Fibroblast of mammary gland (primary cell): ENCODE measurements at places on chromosomes 4 and X.

DNA sequence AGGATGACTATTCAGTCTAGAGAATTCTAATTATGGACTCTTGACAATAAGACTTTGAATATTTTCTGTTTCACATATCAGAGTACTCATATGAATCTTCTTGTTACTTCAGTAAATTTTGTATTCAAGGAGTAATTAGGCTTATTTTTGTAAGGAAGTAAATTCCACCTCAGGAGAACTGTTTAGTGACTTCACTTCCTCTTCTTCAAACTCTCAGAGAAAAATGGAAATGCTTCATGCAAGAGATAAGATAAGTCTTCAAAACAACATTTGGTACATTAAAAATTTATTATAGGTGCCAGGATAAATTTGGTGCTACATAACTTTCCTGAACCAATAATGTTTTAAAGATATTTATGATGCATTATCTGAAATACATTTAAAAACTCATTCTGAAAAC lies 1421.9 kb downstream of the PCDH7 start:
- no peak for DNase-seq

GRCh38 chr4:120658772-120659171 lies 263.8 kb downstream of the PRDM5 start:
- DNase-seq, result no peak

GRCh38 chrX:69066021-69066757 lies 99.1 kb downstream of the PJA1 start:
- no peak for DNase-seq

DNA sequence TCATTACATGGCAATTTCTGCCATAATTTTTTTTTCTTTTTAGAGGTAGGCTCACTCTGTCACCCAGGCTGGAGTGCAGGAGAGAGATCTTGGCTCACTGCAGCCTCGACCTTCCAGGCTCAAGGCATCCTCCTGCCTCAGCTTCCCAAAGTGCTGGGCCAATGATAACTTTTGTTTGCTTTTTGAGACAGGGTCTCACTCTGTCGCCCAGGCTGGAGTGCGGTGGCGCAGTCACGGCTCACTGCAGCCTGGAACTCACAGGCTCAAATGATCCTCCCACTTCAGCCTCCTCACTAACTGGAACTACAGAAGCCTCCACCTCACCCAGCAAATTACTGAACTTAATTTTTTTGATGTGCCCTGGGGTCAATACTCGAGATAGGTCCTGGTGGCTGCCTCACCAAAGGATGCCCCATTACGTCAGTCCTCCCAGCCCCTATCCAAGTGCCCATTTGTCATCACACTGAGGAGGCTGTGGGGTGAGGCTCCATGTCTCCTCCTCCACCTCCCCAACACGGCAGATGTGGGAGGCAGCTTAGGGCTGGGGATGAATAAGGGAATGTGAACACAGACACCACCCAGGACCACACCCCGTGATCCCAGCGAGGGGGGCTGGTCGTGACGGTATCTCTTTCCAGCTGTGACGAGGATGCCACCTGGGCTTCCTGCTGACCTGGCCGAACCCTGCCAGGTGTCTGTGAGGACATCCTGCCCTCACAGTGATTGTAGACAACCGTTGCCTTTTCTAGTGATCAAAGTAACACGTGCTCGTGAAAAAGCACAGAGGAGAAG lies 12.4 kb upstream of the NKX1-1 start:
- DNase-seq, result no peak

DNA sequence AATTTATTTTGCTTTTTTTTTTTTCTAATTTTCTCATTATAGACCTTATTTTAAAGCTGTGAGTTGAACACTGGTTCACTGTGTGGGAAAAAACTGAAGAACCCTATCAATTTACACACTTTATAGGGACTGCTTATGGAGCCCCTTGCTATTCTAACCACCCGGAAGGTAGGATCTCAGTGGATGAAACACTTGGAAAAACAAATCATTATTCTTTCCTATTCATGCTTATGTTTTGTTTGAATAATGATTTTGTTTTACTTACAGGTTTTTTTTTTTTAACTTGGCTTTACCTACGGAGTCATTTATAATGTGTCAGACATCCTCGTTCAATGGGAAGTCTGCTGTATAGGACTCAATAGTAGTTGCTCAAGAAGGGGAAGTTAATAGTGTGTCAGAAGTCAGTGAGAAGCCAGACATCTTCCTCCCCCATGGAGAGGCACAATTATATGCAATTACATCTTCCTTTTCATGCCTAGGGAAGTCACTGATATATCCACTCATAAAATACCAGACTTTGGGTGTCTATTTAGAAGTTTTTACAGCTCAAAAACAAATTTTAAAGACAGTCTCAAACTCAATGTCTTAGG lies 113.2 kb downstream of the ARSF start:
- no peak for DNase-seq

DNA sequence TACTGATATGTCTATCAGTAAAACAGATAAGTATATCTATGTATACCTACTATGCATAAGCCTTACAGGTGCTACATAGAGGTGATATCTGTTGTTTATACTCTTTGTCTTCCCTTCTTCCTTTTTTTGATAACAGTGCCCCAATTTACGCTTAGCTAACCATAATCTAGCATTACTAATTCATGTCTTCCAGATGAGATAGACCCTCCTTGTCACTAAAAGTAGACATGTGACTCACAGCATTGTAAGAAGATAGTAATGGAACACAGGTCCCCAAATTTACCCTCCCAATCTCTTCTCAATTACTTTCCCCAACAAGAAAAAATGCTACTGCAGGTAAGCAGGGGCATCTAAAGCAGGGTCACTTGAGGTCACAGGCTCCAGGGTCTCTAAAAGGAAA lies 7.9 kb upstream of the NFKB1 start:
- no peak for DNase-seq

GRCh38 chr4:108536577-108536976 lies 83.8 kb upstream of the RPL34 start:
- DNase-seq, result no peak

DNA sequence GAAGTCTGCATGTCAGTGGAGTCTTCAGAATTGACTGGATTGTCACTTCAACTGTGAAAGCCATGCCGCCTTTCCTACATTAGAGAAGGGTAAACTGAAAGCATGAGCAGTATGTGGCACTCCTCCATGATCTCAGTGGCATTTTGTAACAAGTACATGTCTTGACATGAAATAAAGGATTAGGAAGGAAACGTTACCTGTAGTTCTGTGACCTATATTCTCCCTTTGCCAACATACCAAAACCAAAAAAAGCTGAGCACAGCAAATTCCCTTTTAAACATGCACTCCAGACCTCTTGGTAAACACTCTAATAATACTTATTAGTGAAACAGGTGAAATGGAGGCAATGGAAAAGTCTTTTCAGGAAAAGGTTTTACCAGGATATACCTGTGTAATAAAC lies 344.2 kb downstream of the GRIA2 start:
- DNase-seq, result no peak

- DNase-seq, result peak; percentile 83
These were observed 28.6 kb downstream of the SCLT1 start for GRCh38 chr4:129064717-129065116.

DNA sequence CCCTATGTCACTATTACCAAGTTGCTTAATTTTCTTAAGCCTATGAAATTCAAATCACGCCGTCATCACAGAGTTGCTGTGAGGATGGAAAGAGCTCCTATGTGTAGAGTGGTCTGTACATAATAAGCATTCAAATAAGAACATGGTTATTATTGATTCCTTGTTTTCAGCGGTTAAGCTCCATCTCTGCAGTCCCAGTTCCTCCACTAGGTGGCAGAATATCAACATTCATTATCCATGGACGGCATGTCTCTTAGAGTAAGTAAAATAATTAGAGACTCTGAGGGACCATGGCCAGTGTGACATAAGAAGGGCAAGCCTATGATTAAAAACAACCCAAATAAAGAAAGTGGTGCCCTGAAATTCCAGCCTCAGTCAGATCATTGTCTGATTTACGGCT lies 132.5 kb upstream of the NHS start:
- peak; percentile 61 for DNase-seq

- no peak for DNase-seq
These were observed 77.7 kb upstream of the PCDH19 start for GRCh38 chrX:100487795-100488194.

- no peak for DNase-seq
These were observed 32.2 kb upstream of the EIF1AX start for GRCh38 chrX:20173856-20174255.

DNA sequence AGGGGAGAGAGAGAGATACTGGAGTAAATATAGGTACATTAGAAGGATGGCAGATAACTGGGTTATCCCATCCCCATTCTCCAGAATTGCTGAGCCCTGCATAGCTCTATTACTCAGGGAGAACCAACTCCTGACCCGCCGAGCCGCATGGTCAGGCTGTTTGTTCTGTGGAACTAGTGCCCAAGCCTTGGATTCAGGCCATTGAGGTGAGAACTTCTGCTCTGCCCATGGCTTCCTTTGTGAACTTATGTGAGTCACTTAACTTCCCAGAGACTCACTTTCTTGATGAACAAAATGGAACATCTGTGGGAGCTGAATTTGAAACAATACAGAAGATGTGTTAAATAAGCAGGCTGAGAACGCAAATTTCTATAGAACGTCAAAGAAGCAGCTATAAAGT lies 54.2 kb downstream of the SPATA18 start:
- no peak for DNase-seq

DNA sequence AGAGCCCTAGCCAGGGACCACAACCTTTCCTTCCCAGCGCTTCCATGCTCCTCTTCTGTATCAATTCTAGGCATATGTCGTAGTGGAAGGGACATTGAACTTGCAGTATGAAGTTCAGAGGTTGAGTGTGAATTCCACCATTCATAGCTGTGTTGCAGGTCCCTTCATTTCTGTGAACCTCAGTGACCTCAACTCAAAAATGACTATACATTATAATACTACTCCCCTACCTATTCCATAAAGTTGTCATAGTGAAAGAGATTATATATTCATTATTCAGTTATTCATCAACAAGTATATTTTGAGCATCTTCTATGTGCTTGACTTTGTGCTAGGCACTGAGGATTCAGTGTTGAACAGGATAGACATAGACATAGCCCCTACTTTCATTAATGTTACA lies 28.0 kb downstream of the SH3BGRL start:
- DNase-seq, result no peak

DNA sequence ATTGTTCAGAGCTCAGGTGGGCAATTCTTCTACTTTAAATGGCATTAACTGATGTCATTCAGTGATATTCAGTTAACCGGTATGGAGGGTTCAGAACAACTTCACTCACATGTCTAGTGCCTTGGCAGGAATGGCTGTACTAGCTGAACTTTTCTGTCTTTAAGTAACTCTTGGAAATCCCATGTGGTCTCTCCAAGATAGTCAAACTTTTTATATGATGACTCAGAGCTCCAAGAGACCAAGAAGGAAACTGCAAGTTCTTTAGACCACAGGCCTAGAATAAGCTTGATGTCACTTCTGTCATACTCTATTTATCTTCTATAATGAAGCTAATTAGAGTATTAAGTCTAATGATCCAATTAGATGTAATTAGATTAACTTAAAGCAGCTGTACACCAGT lies 24.9 kb downstream of the LHFPL1 start:
- DNase-seq, result peak; percentile 55

DNA sequence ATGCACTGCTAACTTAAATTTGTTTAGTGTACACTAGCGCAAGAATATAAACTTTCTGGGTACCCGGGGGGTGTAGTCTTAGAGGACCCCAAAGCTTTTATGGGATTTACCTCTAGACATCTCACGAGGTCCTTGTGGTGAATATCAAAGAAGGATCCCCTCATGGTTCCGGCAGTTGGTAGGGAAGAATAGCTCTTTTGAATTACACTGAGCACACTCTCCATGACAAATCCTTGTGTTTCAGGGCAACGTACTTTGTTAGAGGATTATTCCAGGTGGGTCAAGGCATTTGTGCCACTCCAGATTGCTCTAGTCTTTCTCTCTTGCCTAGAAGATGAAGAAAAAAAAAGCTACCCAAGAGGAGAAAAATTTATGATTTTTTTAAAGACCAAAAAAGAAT lies 387.6 kb downstream of the PDHA2 start:
- no peak for DNase-seq

GRCh38 chrX:136292656-136293055 lies 8.1 kb upstream of the ADGRG4 start:
- DNase-seq, result no peak

DNA sequence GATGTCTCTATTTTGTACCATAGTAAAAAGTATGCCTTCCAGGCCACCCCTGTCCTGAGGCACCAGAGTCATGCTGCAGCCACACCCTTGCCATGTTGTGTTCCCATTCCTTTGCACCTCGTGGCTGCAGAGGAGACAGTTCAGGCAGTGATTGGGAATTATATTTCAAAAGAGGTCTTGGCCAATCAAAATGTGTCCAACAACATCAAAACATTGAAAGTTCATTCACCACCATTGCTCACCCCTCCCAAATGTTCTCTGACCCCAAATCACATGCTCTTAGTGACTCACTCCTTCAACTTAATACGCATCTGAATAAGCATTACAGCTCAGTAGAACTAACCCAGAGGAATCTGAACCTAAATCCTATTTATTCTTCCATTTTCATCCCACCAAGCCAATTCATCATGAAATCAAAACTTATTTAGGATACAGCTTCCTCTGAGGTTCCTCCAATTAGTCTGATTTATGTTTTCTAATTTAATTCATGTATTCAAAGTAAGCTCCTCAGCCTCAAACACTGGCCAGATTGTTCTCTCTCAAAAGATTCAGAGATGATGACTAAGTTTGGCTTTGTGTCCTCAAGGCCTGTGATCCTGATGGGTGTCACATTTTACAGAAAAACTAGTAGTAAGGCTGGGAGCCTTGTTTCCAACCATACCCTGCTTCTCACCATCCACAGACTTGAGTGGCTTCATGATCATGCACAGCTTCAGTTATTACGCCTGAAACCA lies 323.2 kb upstream of the INTU start:
- peak; percentile 88 for DNase-seq

DNA sequence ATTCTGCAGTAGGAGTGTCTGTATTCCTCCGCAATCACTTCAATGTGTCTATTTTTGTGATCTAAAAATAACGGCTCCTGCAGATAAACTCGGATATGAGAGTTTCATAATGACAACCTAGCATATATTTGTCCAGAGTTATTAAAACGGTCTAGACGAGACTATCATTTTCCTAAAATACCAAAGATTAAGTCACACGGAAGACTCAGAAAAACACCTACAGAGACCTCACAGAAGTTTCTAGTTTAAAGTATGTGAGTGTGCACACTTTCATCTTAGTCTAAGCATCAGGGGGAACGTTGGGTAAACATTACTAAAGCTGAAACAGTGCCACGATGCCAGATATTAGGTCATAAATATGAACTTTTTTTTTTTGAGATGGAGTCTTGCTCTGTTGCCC lies 156.9 kb downstream of the AFAP1 start:
- DNase-seq, result peak; percentile 59
